GM04503 (cell line): ENCODE measurements at places on chromosomes 7 and 10.
A peak's percentile ranks its signal among the peaks of the same experiment; 100 is the strongest.

GRCh38 chr7:133911724-133912123, 215.4 kb upstream of the LRGUK start:
- no peak for DNase-seq

- no peak for DNase-seq
Measured at GRCh38 chr10:30068492-30069223, 9.3 kb upstream of the JCAD start.

- no peak for DNase-seq
Measured at GRCh38 chr10:117186832-117187615, 10.3 kb upstream of the KCNK18 start.

GRCh38 chr10:47410271-47410670, 26.2 kb upstream of the ZNF488 start:
- DNase-seq = no peak

DNA sequence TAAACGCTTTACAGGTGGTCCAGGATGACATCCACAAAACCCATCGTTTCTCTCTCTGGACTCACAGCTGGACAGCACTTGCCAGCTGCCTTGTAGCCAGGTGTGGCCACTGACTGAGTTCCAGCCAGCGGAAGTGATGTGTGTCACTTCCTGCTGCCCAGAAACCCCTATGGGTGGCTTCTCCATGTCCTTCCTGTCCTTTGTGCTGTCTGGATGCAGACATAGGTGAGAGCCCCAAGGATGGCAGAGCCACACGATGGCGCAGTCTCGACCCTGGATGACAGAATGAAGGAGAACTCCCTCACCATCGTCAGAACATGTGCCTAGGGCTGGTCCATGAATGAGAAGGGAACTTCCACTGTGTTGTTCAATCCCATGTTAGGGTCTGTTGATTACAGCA, 22.1 kb downstream of the NMT2 start:
- no peak for DNase-seq

DNA sequence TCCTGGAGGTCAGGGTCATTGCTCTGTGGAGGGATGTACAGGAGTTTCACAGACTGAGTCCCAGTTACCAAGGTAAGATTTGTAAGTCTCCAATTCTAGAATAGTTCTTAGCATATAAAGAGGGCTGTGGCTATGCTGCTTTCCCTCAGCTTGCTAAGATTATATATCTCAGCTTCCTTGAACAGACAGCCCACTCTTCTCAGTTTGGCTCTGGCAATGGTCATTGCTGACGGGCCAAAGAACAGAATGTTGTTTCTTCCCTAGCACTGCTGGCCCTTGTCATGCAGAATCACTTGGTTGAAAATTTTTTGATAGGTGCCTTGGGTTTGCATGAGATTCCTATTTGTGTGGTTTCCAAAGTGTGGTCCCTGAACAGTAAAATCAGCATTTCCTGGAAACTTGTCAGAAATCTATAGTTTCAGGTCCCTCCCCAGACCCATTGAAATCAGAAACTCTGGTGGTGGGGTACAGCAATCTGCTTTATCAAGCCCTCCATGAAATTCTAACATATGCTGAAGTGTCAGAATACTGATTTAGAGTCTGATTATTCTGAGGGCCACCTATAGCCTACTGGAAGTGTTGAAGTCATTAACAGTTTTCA, 38.2 kb downstream of the NRBF2 start:
- no peak for DNase-seq

- no peak for DNase-seq
Measured at GRCh38 chr10:10394933-10395658, 622.6 kb upstream of the CELF2 start.

- DNase-seq = no peak
Measured at GRCh38 chr10:125152450-125153368, 7.7 kb downstream of the CTBP2 start.

- DNase-seq = no peak
Measured at GRCh38 chr10:17092216-17092944, 37.2 kb downstream of the CUBN start.

- peak; percentile 32 for DNase-seq
Measured at GRCh38 chr10:12130237-12130872, 878 bp downstream of the SEC61A2 start.

DNA sequence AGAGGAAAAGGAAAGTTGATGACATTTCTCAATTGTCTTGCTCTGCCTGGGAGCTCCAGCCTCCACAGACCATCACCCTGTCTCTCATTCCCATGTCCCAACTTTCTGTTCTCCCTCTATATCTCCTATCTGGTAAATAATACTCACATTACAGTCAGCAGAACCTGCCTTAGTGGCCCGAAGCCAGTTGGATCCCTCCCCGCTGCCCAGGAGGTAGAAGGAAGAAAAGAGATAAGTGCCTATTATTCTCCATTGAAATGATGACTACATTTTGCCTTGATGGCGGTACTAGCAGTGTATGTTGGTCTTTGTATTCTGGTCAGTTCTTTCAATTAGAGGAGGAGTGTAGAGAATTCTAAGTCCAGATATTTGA, 91.9 kb downstream of the CSTF2T start:
- no peak for DNase-seq
